Breast epithelium (tissue), 4 donors: ENCODE measurements at places on chromosomes 11 and 22. TPM values are rescaled to one million over a fixed set of nuclear protein-coding genes. Genes with fewer than 3 reads are reported as not detected.

GRCh38 chr11:29449281-29450074 lies 567.4 kb downstream of the KCNA4 start:
- DNase-seq = no peak

GRCh38 chr11:46444305-46444704 lies 52.7 kb upstream of the CHRM4 start:
- no peak for DNase-seq

CLP1 gene
- 17.7 TPM for total RNA-seq

DNA sequence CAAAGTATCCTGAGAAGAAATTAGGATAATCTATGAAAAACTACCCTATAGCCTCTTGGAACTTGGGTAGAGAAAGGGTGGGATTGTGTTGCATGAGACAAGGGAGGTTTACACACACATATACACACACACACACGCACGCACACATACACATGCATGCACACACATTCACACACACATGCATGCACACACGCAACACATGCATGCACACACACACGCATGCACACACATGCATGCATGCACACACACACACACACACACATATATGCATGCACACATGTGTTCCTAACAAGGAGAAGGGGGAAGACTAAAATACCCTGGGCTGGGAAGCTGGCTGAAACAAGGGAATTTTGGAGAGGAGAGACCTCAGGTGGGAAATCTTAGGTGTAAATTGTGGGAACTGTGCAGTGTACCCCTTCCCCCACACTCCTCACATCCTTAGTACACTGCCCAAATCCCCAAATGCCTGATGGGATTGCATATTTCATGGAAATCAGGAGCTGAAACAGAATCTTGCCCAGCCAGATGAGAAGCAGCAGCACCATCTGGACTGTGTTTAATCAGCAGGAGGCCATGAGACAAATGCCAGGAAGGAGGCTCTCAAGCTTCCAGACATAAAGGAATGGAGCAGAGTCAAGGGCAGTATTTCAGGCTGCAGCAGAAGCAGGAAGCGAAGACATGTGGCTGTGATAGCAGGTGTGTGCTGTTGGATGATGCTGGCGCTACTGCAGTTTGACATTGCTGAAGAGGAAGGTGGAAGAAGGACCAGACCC lies 14.6 kb upstream of the POLD3 start:
- no peak for DNase-seq

GRCh38 chr22:44839061-44839460 lies 86.7 kb downstream of the ARHGAP8 start:
- no peak for DNase-seq

DNA sequence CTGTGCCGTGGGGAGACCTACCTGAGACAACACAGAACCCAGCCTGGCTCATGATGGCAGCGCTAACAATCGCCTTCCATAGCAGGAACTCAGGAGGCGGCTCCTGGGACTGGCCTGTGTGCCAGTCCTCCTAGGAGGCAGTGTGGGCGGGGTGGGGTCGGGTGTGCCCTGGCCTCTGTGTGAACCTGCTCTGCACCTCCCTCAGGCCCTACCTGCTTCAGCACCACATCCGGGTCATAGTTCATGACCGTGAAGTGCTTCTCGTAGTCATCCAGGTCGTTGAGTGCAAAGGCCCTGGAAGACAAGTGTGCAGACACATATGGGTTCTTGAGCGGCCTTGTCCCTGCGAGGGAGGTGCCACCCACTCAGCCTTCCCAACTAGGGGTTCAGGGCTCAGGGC lies 15.3 kb downstream of the TTLL12 start:
- DNase-seq = no peak

DNA sequence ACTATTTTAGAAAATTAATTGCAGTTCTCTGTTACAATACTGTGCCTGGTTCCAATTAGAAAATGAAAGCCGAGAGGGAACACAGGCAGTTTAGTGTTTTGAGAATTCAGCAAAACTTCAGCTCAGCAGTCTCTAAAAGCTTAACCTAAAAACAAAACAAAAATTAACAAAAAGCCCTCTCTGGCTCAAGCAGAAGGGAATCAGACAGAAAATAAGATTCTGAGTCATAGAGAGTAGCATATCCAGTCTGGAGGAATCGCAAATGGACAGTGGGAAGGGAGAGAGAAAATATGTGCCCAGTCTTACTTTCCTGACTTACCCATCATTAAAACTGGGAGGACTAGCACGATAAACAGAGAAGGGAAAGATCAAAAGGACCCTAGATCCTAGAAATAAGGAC lies 38.1 kb upstream of the CHRM4 start:
- no peak for DNase-seq

DNA sequence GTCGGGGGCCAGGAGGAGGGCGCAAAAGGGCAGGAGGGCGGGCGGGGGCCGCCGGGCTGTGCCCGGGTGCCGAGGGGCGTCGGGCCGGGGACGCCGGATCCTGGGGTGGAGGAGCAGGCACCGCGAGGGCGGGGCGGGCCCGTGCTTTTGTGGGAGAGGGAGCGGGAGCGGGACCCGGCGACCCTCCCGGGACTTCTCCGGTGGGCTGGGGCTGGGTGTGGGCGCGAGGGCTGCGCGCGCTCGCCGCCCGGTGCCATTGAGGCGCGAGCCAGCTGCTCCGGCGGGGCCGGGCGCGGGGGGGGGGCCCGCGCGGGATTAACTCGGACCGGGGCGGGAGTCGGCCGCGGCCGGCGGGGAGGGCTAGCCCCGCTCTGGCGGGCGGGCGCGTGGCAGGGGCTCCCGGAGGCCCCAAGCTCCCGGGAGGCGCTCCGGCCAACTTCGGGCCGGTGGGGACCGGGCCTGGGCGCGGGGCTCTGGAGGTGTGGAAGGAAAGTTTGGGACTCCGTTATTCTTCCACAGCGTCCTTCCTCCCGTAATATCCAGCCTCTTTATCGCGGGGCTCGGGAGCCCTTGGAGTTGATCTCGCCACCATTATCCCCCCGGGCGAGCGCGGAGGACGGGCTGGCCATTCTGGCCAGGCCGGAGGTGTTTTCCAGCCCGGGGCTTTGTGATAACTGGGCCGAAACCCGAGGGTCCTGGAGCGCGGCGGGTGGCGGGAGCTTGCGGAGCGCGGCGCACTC lies 936 bp downstream of the CECR2 start:
- no peak for DNase-seq

- DNase-seq = no peak
Measured at GRCh38 chr11:44363116-44363515, 53.2 kb upstream of the ALX4 start.
